ENCODE measurements at places on chromosomes 2 and 18. TPM values are rescaled to one million over a fixed set of nuclear protein-coding genes. Genes with fewer than 3 reads are reported as not detected.

GRCh38 chr18:63087421-63088230, 231.9 kb downstream of the BCL2 start:
- peak; percentile 75 for DNase-seq

- no peak for DNase-seq
Measured at GRCh38 chr2:105338020-105338385, 663 bp downstream of the C2orf49 start.

GRCh38 chr2:134200036-134200618, 53.7 kb upstream of the MGAT5 start:
- no peak for DNase-seq

DNA sequence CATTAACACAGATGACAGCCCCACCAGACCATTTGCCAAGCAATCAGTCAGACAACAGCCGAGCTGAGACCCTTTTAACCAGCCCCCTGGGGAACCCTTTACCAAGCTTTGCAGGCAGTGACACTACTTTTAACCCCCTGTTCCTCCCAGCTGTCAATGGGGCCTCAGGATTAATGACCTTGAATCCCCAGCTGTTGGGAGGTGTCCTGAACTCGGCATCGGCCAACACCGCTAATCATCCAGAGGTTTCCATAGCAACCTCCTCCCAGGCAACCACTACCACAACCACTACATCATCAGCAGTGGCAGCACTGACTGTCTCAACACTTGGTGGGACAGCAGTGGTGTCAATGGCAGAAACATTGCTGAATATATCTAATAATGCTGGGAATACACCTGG, 160.9 kb upstream of the EPC2 start:
- DNase-seq: no peak

DNA sequence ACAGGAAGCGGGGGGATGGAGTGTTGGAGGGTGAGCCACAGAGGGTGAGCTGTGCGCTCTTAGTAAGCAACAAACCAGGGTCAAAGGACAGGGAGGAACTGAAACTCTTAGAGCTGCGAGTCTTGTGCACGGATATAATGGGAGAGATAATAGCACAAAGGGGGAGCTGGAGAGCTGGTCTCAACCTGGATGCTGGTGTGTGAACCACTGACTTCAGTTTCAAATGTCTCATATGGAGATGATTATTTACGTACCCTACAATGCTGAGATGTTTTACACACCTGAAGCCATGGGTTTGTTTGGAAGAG, 35.9 kb downstream of the PTGR3 start:
- no peak for DNase-seq

DNA sequence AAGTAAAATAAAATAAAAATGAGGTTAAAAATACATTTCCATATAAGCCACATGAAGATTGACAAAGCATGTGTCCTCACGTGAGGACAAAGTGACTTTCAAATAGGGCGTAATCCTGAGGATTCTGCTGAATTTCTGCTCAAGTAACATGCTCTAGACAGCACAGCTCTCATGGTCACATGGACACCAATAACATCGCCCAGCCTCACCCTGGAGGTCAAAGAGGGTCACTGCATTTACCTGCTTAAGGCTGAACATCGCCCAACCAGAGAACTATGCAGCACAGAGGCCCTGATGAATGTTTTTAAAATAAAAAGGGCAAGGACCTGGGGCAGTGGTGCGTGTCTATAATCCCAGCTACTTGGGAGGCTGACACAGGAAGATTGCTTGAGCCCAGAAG, 30.2 kb downstream of the TGFBRAP1 start:
- DNase-seq: no peak

GRCh38 chr2:71306762-71307161, 24.8 kb upstream of the ZNF638 start:
- no peak for DNase-seq

- DNase-seq: no peak
Measured at GRCh38 chr18:8657050-8657820, 48.0 kb downstream of the RAB12 start.

NTSR2 gene
- total RNA-seq: not detected

ASB18 gene
- total RNA-seq: not detected

FRZB gene
- total RNA-seq: 5.1 TPM

Measured in uterus (tissue), 4 donors.